Muscle of leg (tissue), 16 donors: ENCODE measurements at places on chromosomes 1 and 21. TPM values are rescaled to one million over a fixed set of nuclear protein-coding genes. Genes with fewer than 3 reads are reported as not detected.

- DNase-seq, result no peak
Measured at GRCh38 chr1:22691031-22691753, 19.4 kb upstream of the EPHB2 start.

Gene CSMD2
- 0.27 TPM for total RNA-seq

- no peak for DNase-seq
Measured at GRCh38 chr1:76546354-76546933, 320.8 kb upstream of the ST6GALNAC5 start.

DNA sequence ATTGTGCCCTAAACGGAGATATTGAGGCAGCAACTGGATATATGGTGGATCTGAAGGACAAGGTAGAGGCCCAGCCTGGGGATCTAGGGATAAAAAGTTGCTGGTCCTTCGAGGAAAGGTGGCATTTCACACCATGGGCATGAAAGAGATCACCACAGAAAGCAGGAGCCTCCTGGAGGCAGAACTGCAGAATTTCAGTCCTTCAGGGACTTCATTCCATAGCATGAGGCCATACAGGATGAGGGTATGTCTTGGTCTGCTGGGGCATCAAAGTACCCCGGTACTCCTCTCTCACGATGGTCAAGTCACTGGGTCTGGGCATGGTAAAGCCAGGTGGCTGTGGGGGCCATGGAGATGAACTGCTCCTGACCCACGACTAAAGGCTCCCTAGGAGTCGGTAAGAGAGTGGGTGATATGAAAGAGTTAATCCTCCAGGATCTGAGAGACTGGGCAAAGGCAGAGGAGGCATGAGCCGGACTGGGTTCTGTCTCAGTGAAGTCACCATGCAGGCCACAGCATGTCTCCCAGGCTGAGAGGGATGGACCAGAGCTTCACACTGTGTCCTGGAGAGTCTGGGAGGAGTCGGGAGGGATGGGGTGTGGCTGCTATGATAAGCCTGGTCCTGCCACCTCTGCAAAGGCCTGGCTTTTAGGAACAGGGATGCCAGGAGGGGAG lies 5.8 kb upstream of the SPRR5 start:
- no peak for DNase-seq

GRCh38 chr1:92210701-92211100 lies 7.0 kb upstream of the C1orf146 start:
- no peak for DNase-seq

DNA sequence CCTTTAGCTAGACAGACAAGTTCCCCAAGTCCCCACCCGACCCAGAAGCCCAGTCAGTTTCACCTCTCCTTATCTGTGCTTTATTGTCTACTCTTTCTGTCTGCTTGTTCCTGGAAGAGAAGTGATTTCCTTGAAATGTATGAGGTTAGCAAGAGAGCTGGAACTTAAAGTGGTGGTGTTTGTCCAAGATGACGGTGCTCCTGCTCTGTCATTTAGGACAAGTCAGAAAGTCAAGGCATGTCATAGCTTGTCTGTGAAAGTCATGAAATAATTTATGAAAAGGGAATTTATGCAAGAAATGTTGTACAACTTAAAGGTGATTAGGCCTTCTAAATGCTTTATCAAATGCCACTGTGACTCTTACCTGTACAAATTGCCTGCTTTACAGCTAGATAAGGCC lies 178.1 kb downstream of the PLA2G4A start:
- DNase-seq, result no peak

GRCh38 chr1:9593147-9593491 lies 4.4 kb downstream of the TMEM201 start:
- DNase-seq, result no peak

Gene ILF2
- 184 TPM for total RNA-seq

- DNase-seq, result no peak
Measured at GRCh38 chr21:36555199-36555800, 75.4 kb upstream of the CLDN14 start.

GRCh38 chr21:19935467-19935866 lies 1062.7 kb upstream of the NCAM2 start:
- no peak for DNase-seq

Gene TFAP2E
- 0.40 TPM for total RNA-seq

Gene OR2T29
- total RNA-seq, result not detected

GRCh38 chr1:205677167-205677566 lies 3.1 kb downstream of the SLC45A3 start:
- no peak for DNase-seq

DNA sequence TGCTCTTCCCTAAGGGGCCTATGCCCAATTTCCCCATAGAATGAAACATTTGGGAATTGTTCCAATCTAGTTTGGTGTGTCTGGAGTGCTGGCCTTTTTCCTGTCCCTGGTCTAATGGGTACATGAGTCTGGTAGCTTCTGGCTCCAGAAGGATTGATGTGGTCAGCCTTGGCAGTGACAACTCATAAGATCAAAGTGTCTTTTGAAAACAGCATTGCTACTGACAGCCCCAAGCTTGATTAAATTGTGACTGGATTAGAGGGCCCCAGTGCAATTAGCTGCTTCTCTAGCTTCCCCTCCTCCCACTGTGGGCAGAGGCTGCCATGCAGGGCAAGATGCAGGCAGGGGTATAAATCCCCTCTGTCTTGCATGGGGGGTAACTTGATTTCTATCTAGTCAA lies 130.9 kb downstream of the UCK2 start:
- no peak for DNase-seq

DNA sequence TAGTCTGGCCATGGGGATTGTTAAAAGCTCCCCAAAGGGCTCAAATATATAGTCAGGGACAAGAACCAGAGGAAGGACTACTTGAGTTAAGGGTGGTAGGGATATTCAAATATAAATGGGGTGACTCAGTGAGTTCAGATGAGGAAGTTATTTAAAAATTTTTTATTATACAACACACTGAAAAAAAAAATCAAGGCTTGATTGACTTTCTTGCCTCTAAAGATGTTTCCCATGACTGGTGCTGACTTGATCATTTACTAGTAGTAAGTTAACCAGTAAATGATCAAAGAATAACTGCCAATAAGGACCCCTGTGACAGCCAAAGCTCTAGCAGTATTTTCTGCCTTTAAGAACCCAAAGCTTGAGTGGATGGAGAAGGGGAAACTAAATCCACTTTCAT lies 357.6 kb upstream of the NR5A2 start:
- no peak for DNase-seq

DNA sequence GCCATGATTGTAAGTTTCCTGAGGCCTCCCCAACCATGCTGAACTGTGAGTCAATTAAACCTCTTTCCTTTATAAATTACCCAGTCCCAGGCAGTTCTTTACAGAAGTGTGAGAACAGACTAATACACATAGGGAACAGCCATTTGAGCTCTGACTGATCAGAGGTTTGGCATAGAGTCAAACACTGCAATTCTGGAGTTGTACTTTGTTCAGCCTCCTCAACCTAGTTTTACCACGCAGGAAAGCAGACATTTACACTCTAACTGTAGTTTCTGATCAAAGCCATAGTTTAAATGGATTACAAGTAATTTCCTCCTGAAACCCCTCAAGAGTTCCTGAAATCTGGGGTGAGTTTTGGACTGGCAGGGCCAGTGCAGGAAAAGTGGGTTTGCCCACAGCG lies 218.2 kb downstream of the TNR start:
- DNase-seq, result no peak

Gene MYCBP
- total RNA-seq, result 10.5 TPM

Gene AGT
- total RNA-seq, result 8.4 TPM

- DNase-seq, result peak; percentile 85
Measured at GRCh38 chr1:240575981-240576662, 35.8 kb downstream of the GREM2 start.

DNA sequence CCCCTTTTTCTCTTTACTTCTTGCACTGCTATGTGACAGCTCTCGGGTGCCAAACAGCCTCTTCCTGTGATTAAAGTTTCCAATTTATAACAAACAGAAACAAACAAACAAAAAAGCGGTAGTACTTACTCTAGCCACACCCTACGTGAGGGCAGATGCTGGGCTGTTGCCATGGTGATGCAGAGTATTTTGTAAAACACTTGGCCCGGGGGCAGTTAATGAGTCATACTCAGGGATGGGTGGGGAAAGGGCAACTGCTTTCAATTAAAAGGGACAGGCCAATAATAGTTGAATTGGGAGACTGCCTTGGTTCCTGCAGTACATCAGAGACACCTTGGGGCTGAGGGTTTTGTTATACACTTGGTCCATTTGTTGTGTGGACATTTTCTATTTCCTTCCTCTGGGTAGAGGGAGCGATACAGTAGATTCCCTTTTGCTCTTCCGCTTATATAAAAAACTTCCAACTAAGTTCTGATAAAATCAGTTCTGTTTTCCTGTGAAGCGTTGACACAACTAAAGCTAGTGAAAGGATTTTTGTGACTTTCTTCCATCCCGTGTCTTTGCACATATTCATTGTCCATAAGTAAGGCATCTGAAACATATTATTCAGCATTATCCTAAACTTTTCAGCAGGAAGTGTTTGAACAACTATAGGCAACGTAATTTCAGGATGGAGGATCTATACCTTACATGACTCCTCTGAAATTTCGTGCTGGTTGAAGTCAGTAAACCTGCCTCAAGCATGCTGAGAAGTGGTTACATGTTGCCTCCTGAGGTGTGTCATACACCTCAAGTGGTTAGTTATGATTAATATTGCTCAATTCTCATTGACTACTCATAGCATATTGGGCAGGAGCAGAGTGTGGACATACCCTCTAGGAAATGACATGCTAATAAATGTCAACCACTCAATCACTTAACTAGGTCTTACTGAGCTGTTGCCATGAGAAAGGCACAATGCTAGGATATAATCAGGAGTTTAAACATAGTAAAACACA lies 36.7 kb upstream of the THEM4 start:
- DNase-seq, result peak; percentile 94
